ENCODE measurements at places on chromosomes 6 and 20.

DNA sequence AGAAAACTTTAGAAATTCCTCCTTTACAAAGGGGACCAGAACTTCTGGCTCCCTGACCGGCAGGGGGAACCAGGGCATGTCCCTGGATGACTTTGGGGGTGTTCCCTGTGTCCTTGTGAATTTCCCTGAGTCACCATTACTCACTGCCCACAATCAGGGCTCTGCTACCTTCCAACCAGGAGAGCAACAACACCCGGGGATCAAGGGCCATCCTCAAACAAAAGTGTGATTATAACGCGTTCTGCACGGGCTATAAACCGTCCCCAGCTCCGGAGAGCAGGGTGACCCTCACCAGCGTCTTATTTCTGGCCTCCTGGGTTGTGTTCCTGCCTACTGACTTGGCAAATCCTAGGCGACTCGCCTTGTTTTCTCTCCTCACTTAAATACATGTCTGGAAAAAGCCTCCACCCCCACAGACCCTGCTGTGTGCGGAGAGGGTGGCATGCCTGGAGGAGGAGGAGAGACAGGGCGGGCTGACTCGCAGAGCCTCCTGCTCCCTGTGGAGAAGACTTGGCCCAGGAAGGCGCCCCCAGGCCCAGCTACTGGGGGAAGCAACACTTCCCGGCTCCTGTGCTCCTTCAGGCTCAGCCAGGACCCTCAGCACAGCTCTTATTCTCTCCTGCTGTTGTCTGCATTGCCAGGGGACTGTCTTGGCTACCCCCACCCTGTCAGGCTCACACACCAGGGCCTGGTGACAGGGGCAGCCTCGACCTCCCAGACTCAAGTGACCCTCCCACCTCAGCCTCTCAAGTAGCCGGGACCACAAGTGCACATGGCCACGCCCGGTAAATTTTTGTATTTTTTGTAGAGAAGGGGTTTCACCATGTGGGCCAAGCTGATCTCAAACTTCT lies 54.1 kb downstream of the FGD2 start:
- no peak for DNase-seq

GRCh38 chr20:5030348-5031205 lies 29.3 kb upstream of the SLC23A2 start:
- no peak for DNase-seq

- no peak for DNase-seq
Observed at GRCh38 chr6:131721161-131721560, 10.3 kb upstream of the CTAGE9 start.

DNA sequence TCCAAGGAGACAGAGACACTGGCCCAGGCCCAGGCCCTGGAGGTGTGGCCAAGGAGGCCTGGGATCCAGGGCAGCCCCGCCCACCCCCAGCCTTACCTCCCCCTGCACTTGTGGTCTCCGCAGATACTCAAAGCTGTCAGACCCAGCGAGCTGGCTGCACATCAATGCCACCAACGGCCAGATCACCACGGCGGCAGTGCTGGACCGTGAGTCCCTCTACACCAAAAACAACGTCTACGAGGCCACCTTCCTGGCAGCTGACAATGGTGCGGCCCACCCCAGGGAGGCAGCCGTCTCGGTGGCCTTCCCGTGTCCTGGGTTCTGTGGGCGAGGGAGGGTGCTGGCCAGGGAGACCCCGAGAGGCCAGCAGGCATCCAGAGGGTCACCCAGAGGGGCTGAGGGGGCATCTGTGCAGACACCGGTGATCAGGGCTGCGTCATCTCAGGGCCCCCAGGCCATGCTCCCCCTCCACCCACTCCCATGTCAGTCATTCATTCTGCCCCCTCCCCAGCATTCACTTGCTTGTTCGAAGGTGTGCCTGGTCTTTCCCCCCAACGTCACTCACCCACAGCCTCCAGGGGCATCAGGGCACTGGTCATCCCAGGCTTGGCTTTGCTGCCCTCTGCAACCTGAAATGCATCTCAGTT lies 141.3 kb downstream of the TAF4 start:
- no peak for DNase-seq

DNA sequence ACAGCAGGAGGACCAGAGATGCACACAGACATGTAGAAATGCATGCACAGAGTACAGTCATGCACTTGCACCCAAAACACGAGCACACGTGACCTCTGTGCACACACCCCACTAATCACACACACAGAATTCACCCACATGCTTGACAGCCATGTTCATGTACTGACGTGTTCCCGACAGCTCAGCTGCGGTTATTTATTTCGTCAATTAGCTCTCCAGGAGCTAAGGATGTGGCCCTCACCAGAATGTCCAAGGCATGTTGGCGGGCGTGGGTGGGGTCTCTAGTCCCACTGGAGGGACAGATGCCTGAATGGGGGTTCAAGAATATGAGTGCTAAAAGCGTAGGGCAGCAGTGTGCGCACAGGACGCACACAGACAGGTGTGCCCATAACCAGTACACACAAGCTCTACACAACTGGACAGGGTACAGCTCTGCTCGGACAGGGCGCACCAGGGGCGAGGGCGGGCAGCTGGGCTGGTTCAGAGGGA lies 571 bp upstream of the PRPF6 start:
- peak; percentile 35 for DNase-seq

DNA sequence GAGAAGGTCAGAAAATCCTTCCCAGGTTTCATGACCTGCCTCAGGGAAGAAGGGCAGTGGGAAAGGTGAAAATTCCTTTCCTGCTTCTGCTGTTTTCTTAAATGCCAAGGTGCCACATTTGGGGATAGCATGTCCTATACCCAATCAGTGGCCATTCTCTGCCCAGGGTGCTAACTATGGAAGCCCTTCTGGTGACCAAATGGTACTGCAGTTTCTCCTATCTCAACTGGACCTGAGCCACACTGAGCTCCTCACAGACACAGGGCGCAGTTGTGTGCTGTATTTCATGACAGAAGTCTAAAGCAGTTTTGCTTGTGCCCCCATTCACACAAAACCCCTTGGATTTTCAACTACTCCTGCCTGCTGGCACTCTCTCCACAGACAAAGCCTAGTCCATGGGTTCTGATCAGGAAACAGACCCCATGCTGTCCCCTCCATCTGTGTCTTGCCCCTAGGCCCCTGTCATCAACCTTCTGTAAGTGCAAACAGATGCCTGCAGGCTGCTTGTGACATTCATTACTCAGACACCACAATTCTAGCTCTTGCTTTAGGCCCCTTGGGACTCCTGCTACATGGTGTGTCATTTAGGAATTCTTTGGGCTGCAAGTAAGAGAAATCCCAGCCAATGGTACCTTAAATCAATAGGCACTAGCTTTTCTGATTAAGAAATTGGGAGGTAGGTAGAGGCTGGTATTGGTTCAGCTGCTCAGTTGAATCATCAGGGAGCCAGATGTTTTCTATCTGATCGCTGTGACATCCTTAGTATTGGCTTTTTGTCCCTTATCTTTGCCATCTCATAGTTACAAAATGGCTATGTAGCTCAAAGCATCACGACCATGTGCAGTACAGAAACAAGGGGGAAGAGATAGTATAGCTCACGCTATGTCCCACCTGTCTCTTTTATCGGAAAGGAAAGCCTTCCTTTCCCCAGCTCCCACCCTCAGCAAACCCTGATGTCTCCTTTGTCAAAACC lies 147.8 kb downstream of the CD83 start:
- DNase-seq: no peak

GRCh38 chr20:48599748-48600469 lies 227.9 kb downstream of the PREX1 start:
- DNase-seq: no peak

GRCh38 chr6:151493804-151494234 lies at the start of gene CCDC170:
CCDC170 (plus strand) TSS chr6:151494017; CDS start chr6:151494129, 112 bp downstream.
- DNase-seq: peak; percentile 33

DNA sequence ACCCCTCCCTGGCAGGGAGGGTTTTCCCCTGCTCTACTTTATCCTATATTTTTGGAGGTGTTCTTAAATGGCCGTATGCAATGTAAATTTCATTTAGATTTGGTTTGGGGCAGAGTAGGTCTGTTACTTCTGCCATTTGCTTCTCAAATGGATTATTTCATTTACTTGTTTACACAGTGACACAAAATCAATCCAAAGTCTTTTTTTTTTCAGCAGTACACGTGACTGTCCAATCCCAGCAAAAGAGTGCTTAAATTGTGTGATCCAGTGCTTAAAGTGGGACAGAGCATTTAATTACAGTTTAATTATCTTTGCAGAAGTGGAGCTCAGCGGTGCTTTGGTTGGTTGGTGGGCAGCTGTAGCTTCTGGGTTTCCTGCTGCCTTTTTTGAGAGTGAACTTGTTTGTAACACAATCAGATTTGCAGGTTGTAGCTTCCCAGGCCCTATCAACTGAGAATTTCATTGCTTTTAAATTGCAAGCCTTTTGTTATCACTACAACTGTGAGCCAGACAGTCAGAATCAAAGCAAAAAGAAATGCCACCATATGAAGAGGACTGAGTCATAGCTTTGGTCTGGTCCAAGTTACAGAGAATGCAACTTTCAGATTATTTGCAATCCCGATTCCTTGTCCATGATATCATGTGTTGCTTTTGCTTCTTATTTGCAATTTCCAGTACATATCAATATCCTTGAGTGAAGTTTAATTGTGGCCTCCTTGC lies 216.9 kb downstream of the DOK5 start:
- DNase-seq: no peak

DNA sequence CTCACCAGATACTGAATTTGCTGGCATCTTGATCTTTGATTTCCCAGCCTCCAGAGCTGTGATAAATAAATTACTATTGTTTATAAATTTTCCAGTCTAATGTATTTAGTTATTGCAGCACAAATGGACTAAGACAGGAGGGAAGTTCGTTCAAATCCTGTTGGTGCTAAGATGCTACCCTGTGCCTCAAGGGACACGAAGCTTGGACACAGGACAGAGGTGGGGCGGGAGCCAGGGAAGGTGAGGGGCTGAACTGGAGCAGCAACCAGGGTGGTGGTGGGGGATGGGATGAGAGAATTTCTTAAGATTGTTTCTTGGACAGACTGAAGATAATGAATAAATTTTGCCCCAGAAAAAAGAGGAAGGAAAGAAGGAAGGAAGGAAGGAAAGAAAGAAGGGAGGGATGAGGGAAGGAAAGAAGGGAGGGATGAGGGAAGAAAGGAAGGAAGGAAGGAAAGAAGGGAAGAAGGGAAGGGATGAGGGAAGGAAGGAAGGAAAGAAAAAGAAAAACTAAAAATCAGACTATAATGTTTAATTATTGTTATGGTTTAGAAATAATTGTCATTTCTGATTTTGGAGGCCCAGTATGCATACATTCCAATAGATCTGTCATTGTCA lies 127.2 kb downstream of the CDC5L start:
- no peak for DNase-seq

GRCh38 chr6:36296240-36296639 lies 26.4 kb downstream of the PNPLA1 start:
- DNase-seq: no peak

GRCh38 chr6:147135211-147135681 lies 69.0 kb upstream of the STXBP5 start:
- DNase-seq: no peak

GRCh38 chr20:31666258-31667042 lies 28.7 kb downstream of the COX4I2 start:
- DNase-seq: no peak

DNA sequence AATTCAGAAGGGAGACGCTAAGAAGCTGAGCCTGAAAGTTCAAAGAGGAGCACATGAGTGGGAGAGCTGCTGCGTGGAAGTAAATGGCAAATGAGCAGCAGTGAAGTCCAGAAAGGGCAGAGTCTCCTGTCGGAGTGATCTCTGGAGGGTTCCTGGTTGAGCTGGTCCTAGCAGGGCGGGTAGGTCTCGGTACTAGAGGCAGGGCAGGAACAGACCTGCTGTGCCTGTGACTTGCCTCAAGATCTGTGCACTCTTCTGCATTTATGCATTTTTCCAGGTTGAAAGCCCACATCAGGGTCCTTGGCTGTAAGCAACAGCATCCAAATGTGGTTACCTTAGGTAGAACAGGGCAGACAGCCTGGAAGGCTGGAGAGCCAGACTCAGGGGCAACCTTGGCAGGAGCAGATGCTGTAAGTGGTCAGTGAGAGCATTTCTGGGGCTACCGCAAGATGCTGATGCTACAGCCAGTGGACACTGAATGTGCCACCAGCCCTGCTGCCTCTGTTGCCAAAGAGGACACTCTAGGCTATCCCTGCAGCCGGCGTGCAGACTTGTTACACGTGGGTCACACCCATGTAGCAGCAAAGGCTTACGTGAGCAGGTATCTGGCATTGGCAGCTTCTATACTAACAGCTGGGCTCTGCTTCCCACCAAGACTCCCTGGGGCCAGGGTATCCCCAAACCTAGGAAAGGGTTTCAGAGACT lies 8.4 kb downstream of the DUSP22 start:
- DNase-seq: no peak

DNA sequence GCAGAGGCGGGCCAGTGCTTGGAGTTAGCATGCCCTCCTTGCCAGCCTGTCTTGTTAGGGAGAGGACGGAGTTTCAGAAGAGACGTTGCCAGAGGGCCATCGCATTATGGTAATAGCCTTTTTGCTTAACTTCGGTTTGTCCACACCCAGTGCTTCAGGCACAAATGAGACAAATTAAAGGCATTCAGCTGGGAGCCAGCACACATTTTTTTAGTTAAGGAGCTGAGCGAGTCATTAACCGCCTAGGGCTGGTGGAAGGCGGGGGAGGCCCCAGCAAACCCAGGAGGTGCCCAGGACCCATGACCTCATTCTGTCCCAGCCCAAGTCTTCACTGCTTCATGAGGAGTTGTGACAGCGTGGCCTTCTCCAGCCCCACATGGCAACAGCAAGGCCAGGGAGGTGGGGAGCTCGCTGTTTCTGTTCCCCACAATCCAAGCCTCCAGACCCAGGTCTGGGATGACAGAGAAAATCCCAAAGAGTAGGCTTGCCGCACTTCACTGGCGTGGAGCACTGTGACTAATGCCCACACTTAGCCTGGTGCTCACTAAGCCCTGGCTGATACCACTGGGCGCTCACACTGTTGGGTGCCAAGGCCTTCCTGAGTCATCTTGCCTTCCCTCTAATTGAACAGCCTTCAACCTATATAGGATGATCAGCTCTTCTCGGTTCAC lies 237.1 kb downstream of the ANKRD60 start:
- no peak for DNase-seq

DNA sequence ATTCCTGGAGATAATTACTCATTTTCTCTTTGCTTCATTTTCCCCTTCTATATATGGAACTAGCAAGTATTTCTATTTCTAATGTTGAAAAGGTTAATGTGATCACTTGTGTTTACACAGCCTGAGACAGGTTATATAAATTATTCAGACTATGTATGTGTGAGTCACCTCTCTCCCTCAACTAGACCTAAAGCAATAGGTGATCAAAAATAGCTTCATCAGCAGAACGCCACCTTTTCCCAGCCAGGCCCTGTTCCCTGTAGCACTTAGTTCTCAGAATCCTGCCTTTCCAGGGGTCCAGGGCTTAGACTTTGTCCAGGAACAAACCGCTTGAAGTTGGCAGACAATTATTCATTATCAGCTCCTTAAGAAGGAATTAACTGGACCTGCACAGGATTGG lies 125.3 kb upstream of the EXOC2 start:
- DNase-seq: no peak
